Dermis microvascular lymphatic vessel endothelial cell (primary cell): ENCODE measurements at places on chromosomes 6 and 20. TPM values are rescaled to one million over a fixed set of nuclear protein-coding genes. Genes with fewer than 3 reads are reported as not detected.

Gene RSPH4A
- 0.51 and 0.89 TPM in 2 replicates for total RNA-seq

Gene PAX1
- not detected in 2 replicates for total RNA-seq

Gene TP53RK
- total RNA-seq = 8.5 and 10.6 TPM in 2 replicates

Gene CNR1
- under 0.01 TPM in 1 of 2 replicates, not detected in the other for total RNA-seq

Gene AVP
- total RNA-seq = not detected in 2 replicates
